ENCODE measurements at places on chromosomes 1 and 21. TPM values are rescaled to one million over a fixed set of nuclear protein-coding genes. Genes with fewer than 3 reads are reported as not detected.

DNA sequence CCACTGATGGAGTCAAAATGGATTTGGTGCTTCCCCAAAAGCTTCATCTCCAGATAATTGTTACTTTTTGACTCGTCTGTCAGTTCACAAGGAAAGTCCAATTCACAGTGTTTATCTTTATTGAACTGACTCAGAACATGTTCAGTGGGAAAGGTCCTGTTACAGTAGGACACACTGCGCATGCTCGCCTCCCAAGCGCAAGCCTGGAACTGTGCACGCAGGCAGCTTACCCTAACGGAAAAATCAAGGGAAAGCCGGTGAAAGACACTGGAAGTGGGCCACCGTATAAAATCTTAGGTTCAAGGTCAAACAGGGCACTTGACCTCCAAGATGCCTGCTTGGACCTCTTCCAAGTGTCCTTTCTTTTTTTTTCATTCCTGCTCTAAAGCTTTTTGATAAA is 174.6 kb downstream of the USP25 start:
- no peak for DNase-seq

DHCR24 gene
- total RNA-seq, result 104 TPM

C1orf116 gene
- not detected for total RNA-seq

DNA sequence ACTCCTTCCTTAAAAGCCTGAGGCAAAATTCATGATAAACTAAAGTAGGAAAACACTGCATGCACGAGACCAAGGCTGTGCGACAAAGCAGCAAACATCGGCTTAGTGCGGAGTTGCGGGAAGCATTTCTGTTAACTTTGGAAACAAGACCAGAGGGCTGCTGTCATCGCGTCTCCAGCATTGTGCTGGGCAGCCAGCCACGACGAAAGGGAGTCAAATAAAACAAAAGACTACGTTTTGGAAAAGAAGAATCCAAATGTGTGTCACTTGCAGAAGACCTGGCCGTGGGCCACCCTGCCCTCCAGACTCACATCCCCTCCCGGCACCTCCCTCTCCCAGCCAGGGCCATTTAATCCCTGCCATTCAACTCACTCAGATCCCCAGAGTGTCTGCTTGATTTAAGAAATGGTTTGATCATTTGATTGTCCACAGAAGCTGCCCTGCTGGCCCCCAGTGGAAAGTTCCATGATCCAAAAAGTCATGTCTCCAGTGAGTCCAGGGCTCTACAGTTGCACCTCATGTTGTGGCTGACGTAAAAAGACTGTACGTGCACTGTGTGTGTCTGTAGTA is 2.4 kb upstream of the KRTAP10-11 start:
- DNase-seq, result no peak

DNA sequence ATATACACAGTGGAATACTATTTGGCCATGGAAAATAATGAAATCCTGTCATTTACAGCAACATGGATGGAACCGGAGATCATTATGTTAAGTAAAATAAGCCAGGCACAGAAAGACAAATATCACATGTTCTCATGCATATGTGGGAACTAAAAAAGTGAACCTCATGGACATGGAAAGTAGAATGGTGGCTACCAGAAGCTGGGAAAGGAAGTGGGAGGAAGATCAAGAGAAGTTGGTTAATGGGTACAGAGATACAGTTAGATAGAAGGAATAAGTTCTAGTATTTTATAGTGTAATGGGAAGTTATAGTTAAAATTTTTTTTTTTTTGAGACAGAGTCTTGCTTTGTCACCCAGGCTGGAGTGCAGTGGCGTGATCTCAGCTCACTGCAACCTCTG is 34.8 kb upstream of the CREG1 start:
- DNase-seq, result no peak

DNA sequence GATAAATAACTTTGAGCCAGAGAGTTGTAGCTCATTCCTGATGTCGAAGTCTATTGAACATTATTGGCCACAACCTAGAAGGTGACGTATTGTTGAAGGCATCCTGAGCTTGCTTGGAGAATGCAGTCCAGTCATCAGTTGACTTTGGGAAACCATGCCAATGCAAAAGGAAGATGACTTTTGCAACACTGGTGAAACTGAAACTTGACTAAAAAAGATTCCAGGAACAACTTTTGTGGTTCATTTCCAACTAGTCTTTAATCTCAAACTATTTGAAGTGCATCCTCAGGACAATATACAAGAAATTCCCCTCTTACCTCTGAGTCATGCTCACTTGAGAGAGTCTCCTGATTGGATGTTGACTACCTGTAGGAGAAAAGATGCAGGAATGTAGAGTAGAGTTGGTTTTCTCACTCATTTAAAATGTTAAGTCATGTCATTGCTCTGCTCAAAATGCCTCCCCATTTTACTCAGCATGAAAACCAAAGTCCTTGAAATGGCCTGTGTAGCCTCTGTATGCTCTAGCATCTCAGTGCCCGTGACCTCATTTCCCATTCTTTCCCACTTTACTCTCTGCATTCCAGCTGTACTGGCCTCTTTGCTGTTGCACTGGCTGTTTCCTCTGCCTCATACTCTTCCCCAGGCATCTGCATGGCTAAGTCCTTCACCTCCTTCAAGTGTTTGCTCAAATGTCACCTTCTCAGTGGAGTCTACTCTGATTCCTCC is 24.4 kb upstream of the LEPR start:
- DNase-seq, result no peak

DNA sequence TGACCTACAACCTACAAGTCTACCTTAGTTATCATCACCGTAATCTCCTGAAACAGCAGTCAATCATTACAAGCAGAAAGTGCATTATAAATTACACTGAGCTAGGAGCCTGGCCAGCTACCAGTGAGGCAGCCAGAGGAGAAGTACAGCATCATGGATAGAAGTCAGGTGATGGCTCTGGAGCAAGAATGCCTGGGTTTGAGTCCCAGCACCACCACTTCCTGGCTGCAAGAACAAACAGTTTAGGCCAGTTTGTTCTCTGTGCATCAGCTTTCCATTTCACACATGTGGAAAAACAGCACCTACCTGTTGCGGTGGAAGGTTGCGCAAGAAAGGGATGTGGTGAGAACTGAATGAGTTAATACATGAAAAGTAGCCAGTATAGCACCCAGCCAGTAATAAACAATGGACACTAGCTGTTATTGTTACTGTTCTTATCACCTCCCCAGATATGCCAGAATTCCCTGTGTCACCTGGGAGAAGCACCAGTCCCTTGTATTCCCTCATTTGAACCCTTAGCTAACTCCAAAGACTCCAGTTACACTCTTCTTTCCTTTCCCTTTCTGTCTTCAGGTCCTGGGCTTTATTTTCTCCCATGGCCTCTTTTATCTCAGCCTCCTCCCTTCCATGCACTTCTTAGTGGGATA is 9.0 kb downstream of the CREG1 start:
- DNase-seq, result no peak

DNA sequence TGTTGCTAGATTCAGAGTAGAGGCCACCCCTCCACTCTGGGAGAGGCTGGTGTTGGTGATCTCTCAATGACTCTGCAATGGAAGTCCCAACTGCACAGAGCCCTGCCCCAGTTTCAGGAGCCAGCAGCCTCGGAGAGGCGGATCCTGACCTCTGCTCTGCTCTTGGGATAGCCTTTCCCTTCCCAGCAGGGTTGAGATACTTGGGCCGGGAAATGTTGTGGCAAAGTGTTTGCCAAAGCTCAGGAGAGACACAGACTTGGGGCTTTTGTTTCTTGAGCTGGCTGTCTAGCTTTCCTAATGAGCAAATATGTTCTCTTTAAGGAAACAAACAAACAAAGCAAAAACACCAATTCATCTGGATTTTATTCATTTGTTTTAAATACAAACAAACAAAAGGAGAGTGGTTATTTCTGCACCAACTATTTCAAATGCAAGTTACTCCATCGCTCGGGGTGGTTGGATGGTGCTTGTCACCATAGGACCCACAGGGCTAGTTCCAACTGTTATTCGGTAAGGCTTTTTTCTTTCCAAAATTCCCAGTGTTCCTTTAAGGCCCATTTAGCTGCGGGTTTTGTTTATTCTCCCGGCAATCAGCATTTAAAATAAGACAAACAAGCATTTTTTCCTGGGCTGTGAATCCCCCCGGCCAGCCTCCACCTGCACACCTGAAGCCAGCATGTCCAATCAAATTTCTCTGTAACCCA is 193.9 kb upstream of the LMO4 start:
- no peak for DNase-seq

CD53 gene
- 0.35 TPM for total RNA-seq

DNA sequence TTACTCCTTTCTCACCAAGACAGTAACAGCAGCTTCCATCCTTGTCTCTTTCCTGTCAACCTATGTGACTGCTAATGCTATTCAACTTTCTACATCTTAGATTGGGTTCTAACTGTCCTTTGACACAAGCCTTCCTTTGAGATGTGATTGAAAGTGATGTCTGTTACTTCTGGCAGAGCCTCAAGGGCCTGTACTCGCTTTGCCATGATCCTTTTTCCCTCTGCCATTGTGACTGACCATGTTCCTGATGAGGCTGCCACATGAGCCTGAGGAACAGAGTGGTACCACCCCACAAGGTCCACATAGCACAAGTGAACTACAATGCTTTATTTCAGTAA is 138.8 kb upstream of the RAB4A start:
- DNase-seq, result no peak

DNA sequence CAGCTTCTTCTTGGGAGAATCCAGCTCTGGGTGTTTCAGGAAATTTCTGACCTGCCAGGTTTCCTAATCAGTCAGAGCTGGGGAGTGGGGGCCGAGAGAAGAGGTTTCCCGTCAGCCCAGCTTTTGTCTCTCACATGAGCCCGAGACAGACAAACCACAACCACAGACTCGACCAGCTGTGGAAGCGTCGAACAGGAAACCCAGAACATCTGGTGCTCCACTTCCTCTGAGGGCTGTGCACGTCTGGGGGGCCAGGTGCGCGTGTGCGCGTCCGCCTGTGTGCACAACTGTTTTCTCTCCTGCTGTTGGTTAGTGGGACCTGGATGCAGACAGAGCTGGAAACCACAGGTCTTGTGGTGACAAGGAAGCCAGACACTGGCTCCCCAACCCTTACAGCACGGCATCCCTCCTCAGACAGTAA is 113.0 kb upstream of the SLC25A33 start:
- DNase-seq, result no peak

- no peak for DNase-seq
These were observed 51.3 kb downstream of the NFASC start for GRCh38 chr1:204921855-204922516.

GRCh38 chr1:187921426-187921825 is 1092.7 kb downstream of the PLA2G4A start:
- no peak for DNase-seq
